ENCODE measurements at places on chromosomes 4 and X.

DNA sequence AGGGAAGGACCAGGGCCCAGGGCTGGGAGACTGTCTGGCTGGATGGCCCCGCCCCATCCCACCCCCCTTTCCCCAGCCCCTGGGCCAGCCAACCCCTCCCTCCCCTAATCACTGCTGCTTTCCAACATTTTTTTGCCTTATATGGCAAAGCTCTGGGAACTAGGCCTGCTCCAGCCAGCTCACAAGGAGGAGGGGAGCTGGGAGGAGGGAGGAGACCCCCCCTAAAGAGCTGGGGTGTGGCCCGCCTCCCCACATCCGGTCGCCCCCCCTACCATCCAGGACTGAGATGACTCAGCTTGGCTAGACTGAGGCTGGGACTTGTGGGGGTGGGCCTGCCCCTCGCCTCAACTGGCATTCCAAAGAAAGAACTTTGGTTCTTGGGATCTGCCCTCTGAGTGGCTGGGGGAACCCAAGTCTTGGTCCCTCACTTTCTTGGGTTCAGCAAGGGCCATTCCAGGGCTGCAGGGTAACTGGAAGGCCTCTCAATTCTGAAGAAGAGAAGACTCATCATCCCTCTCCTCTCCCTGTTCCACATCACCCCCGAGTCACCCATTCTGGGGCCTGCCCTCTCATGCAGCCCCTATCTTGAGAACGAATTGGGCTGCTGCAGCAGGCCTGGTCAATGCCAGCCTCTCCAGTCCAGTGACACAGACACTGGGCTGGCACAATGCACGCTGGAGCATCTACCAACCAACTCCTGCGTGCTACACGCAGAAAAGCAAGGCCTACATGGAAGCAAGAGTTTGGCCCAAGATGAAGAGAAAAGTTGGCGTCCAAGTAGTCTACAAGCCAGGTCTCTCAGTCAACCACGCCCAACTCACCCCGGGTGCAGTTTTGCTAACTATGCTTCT is 4.8 kb downstream of the FLNA start:
- DNase-seq = peak; percentile 74

DNA sequence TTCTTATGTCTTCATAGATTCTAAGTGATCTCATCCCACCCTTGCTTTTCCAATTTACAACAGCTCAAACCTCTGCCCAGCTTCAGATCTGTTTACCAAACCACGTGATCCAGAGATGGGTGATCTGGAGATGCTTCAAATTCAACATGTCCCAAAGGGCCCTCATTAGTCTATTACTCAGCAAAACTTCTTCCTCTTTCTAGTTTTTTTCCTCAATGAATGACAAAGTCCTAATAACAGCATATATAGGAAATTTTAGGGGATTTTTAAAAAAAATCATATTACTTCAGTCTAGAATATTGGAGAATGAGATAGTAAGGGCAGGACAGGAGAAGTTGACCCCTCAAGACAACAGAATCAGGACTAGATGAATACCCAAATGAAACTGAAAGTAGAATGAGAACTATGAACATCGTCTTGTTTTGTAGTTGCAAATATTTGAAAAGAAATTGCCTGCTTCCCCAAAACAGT is 127.1 kb downstream of the CFAP299 start:
- peak; percentile 22 for DNase-seq

GRCh38 chrX:30610026-30610425 is 32.5 kb upstream of the TASL start:
- peak; percentile 36 for DNase-seq

- peak; percentile 54 for DNase-seq
Measured at GRCh38 chr4:48275247-48275646, 5.6 kb upstream of the TEC start.

DNA sequence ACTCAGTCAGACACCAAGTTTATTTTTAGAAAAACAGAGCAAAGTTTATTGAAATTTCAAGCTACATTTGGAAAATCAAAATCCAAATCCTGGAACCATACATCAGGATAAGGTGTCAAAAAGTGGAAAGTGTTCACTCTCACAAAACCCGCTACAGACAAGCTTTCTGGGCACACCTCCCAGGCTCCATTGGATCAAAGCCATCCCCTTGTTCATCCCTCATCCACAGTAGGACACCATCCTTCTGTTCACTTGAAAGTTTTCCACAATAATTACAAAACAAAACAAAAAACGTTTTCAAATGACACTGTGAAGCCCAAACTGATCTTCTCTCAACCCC is 62.4 kb downstream of the TSC22D3 start:
- no peak for DNase-seq

DNA sequence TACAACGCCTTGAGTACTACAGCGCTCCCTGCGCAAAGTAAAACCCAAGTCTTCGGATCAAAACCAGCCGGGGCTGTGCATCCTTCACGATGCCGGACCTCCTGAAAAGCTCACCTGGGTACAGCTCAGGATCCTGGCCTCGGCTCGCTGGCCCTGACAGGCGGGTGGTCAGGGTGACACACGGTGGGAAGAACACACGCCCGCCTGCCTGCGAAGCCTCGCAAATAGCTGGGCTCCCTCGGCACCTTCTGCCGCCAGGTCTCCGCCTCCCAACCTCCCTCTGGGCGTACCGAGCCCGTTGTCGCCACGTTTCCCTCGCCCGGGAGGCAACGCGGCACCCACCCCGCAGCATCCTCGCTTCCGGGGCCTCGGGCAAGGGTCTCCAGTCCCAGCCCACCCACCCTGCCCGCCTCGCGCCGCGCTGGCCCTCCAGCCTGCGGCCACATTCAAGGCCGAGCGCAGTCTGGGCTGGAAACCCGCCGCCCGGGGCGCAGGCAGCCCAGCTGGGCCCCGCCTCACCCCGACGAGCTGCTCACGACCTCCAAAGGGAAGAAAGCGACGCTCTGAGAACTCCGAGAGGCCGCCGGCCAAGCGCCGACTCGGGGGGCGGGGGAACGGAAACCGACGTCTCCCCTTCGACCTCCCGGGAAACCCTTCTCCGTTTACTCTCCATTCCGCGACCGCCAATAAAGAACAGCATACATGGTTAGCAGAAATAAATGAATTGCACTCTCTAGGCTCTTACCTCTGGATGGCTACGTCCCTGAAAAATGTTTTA is 511 bp downstream of the PPM1K start:
- peak; percentile 70 for DNase-seq

DNA sequence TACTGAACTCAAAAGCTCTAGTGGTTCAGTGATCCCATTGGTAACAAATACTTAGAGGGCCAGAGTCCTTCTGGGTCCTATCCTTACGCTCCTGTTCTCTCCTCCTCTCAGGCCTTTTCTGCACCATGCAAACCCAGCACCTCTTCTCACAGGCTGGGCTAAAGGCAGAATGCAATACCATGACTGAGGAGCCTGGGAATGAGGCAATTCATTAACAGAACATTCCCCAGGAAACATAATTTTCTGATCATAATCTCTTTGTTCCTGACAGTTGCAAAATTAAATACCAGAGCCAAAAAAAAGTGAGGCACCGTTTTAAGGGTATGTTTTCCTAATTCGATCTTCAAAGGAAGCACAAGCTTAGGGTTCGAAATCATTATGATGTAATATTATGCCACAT is 9.0 kb downstream of the SORBS2 start:
- DNase-seq = no peak

DNA sequence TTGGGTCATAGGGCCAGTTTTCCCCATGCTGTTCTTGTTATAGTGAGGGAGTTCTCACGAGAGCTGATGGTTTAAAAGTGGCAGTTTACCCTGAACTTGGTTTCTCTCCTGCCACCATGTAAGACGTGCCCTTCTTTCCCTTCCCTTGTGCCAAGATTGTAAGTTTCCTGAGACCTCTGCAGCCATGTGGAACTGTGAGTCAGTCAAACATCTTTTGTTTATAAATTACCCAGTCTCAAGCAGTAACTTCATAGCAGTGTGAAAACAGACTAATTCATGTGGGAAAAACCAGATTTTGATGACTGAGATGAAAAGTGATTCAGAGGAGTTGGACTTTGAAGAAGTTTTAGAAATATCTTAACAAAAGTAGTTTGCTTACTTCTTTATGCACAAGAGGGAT is 101.4 kb downstream of the ARHGAP10 start:
- no peak for DNase-seq

DNA sequence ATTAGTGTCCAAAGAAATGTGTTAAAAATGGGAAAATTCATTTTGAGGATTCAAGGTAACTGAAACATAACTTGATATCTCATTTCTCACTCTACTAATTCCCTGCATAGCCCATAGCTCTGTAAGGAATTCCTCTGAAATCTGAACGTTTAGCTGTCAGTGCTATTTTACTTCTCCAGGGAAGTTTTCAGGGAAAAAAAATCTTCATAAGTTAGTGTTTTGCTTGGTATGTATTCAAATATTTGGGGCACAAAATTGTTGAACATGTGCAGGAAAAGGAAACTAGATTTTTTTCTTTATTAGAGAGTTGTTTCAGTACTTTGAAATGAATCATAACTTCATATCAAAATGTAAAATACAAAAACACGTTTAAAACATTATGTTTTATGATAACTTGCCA is 891.4 kb downstream of the CENPC start:
- DNase-seq = no peak

DNA sequence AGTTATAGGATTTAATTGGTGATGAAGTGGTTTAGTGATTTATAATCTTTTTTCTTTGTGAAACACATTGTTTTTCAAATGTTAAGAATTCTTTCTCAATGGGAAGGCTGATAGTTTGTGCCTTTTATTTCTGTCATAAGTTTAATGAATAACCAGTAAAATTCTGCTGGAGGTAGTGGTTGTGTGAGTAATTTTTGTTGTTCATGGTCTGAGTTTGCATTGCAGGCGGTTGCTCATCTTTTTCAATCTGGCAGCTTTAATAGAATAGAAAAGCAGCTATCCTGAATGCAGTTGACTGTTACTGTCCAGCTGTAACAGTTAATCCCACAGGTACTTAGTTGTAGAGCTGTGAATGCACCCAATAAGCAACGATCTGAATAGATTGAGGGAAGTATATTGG is 215.6 kb upstream of the AFF2 start:
- no peak for DNase-seq

GRCh38 chr4:22744478-22745062 is 51.8 kb downstream of the GBA3 start:
- DNase-seq = no peak

Measured in inflammatory macrophage (primary cell).